Islet precursor cell (in vitro differentiated cells): ENCODE measurements at places on chromosomes 3 and 15.

DNA sequence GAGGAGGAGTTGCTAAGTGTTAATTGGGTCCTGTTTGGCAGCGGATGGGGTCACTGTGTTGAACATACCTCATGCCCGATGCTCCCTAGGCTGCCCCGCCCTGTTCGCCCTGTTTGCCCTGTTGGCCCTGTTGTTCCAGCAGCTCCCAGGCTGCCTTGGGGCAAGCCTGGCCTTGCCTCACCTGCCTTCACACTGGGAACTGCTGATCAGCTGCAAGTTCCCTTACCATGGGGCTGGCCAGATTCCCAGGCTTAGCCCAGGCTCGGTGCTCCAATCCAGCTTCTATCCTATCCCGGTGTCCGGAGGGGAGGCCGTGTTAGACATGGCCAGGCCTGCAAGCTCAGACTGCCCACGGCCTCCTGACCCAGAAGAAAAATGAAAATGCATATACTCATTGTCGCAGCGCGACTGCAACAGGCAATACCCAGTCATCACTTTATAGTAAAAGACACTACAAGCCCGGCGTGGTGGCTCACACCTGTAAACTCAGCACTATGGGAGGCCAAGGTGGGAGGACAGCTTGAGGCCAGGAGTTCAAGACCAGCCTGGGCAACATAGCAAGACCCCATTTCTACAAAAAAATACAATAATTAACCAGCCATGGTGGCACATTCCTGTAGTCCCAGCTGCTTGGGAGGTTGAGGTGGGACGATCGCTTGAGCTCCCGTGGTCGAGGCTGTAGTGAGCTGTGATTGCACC lies 42.9 kb upstream of the ZNF710 start:
- DNase-seq = peak; percentile 64

- no peak for DNase-seq
Observed at GRCh38 chr15:52730173-52730572, 51.0 kb upstream of the ATOSA start.

DNA sequence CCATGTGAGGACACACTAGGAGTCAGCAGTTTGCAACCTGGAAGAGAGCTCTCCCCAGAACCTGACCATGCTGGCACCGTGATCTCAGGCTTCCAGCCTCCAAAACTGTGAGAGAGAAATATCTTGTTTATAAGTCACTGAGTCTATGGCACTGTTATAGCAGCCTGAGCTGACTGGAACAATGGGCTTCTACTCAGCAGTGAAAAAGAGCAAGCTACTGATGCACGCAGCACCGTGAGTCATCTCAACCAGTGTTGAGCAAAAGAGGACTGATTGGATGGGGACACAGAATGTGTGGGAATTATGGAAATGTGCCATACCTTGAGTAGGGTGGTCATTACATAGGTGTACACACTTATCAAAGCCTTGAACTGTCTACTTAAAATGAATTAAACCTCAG lies 230.4 kb downstream of the PLCL2 start:
- no peak for DNase-seq

GRCh38 chr15:74240897-74241614 lies 4.9 kb downstream of the CCDC33 start:
- DNase-seq = no peak

GRCh38 chr15:75232826-75233503 lies 25.2 kb upstream of the GOLGA6C start:
- no peak for DNase-seq

- peak; percentile 96 for DNase-seq
Observed at GRCh38 chr15:68795298-68795848, 25.3 kb downstream of the ANP32A start.

DNA sequence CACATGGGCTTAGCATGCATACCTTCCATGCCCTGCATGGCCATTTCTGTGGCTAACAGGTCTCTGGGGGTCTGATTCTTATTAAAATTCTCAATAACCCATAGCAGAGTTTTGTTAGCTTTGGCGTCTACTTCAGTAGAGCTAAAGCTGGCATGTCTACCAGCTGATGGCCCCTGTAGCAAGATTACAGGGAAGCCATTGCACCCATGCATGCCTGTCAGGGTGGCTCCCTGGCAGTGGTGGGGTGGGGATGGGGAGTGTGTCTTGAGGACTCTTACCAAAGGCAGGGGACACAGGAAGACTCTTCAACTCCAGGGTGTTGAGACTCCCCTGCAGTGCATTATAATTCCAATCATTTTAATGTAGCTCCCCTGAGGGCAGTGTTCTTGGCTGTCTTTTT lies 4.7 kb downstream of the KY start:
- peak; percentile 39 for DNase-seq

GRCh38 chr3:13617981-13618380 lies 69.1 kb downstream of the FBLN2 start:
- no peak for DNase-seq

DNA sequence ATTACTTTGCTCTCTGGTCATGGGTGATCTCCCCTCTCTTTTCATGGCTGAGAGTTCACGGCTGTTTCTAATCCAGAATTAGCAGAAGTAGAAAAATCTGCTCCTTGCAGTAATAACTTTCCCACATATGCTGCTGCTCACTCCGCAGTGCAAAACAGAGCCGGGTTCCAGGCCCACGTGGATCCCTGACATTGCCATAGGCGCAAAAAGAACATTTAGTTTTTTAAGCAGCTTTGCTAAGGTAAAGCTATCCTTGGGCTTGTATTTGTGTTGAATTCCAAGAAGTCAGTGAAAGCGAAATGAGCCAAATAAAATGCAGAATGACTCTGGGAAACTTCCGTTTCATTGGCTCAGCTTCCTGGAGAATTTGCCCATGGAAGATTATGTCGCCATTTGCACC lies 633.7 kb upstream of the SUCLG2 start:
- DNase-seq = no peak

DNA sequence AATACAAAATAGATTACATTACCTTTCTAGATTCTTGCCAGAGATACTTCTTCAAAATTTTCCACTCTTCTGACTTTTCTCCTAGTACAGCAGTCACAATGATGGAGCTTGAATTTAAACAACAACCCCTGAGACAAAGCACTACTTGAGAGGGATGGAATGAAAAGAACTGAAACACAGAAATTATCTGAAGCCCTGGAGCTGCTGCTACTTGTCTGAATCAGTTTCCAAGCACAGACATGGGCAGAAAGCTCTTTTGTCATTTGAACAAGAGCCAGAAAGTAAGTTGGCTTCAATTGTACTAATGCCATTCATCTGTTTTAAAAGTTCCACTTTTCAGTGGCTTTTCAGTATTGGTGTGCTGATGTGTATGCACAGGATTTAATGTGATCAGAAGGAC lies 718.5 kb upstream of the ARPP21 start:
- no peak for DNase-seq

DNA sequence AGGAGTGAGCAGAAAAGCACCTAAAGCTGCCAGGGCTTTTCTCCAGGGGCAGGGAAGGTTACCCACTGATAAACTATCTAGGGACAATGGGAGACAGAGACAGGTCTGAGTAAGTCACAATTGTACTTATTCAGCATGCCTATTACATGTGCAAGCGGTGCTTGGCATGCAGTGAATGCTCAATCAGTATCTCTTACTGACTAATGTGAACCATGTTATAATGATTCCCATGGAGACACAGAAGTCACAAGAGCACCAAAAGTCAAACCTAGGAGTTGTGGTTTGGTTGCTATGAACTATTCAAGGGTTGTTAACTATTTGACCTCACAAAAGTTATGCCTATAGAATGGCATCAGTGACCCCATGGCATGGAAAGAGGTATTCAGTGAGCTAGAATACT lies 50.0 kb upstream of the RASGRP1 start:
- no peak for DNase-seq

DNA sequence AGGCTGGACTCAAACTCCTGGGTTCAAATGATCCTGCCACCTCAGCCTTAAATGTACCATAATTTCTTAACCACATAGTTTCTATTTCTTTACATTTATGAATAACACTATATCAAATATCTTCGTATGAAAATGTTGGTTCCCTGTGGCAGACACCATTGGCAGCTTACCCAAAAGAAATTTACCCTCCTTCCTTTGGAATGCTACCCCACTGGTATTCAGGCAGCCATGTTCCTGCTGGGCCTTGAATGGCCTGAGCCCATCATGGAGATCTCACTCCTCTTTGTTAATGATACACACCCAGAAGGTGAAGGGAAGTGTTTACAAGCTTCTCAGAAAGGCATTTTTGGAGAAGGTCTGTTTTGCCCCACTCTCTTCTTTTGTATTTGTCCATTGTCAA lies 94.3 kb upstream of the RNF7 start:
- no peak for DNase-seq

GRCh38 chr3:154132777-154133375 lies 11.7 kb downstream of the ARHGEF26 start:
- no peak for DNase-seq

DNA sequence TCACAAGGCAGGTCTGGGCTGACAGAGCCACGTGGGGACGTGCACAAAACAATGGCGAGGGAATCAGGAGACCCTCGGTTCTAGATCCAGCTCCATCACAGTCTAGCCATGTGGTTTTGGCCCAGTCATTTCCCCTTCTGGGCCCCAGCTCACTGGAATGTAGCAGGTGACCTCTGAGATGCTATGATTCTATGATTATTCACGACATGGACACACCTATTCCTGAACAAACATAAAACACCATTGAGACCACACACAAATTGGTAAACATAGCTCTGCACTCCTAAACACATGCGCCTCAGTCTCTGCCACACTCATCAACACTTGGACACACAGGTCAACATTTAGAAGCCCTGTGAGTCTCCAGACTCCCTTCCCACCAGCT lies 9.0 kb downstream of the IGDCC4 start:
- no peak for DNase-seq
